Renal cortical epithelial cell (primary cell): ENCODE measurements at places on chromosomes 16 and 17. TPM values are rescaled to one million over a fixed set of nuclear protein-coding genes. Genes with fewer than 3 reads are reported as not detected.

DNA sequence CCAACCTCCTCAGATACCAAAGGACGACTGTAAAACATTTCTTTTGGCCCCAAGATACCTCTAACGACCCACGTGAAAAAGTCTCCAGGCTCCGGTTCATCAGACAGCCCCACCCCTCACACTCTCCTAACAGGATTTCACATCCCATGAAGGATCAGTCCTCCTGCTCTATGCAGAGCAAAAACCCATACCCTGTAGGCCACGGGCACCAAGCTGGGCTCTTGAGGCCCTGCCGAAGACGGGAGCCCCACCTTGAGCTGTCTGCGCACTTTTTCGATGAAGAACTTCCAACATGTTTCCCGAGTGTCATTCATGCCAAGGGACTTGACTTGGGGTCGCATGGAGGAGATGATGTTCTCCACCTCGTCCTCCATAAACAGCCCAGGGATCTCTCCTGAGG lies 89.9 kb downstream of the PGS1 start:
- DNase-seq: no peak

DNA sequence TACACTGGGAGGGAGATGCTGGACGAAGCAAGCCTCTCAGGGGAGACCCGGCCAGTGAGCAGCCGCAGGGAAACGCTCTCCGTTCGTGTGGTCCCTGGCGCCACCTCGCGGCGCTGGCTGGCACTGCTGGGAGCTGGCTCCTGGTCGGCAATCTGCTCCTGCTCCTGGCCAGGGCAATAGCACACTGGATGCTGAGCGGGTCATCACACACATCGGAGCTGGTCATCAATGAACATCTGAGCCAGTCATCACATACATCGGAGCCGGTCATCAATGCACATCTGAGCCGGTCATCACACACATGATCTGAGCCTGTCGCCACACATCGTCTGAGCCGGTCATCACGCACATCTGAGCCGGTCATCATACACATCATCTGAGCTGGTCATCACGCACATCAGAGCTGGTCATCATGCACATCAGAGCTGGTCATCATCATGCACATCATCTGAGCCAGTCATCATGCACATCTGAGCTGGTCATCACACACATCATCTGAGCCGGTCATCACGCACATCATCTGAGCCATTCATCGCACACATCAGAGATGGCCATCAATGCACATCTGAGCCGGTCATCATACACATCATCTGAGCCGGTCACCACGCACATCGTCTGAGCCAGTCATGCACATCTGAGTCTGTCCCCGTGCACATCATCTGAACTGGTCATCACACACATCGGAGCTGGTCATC lies 217.3 kb downstream of the RBFOX3 start:
- peak; percentile 14 for DNase-seq

DNA sequence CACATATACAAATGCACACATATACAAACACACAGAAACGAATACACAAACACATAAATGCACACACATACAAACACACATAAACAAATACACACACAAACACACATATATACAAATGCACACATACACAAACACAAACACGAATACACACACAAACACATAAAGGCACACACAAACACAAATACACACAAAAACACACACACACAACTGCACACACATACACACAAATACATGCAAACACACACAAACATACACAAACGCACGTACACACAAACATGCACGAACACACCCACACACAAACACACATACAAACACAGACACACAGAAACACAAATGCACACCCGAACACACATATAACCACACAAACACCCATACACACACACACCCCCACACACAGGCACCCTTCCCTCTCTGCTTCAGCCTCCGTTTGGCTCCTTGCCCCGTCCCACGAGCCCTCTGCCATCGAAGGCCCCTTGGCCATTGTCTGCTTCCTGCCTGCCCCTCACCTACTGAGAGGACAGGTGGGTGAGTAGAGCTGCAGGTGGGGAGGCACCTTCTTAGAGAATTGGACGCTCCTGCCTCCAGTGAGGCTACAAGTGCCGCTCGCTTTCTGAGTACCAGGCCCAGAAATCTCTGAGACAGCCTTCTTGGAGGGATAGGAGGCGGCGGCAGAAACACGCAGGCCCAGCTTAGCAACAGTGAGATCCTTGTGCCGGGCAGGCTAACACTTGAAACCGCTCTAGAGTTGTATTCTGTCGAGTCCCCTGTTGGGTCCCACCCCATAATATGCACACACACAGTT lies 331.2 kb downstream of the FOXL1 start:
- no peak for DNase-seq

FAM171A2 gene
- 2.7 and 2.8 TPM in 2 replicates for total RNA-seq

TBC1D3 gene
- total RNA-seq: not detected in 2 replicates

GRCh38 chr17:7343250-7343649 lies 6.9 kb downstream of the ACAP1 start:
- no peak for DNase-seq

GRCh38 chr16:26569793-26570192 lies 496.9 kb upstream of the C16orf82 start:
- DNase-seq: no peak

DNA sequence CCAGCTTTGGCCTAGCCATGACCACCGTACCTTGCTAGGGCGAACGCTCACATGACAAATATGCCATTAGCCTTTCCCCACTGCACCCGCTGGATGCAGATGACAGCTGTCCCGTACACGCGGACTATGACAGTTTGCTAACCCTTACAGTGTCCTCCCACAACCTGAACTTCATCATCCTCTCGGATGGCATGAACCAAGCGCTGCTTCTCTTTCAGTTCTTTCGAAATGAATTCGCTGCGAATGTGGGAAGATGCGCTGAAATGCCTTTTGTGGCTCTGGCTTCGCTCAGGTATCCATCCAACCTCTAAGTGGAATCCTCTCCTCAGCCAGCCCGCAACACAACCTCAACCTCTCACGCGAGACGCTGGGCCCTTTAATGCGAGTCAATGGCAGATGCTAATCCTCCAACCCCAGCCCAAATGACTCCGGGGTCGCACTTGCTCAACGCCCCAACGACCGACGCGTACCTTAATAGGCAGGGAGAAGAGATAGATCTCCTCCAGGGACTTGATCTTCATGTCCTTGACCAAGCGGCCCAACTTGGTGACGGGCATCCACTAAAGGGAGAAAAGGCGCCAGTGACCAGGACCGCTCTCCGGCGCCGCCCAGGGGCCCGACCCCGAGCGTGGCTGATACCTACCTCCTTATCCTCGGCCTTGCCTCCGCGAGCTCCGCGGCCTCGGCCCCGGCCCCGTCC lies 670 bp downstream of the RPS2 start:
- DNase-seq: no peak

SGCA gene
- not detected in 2 replicates for total RNA-seq

OR3A3 gene
- under 0.01 TPM in 1 of 2 replicates, not detected in the other for total RNA-seq

GRCh38 chr16:47687694-47688093 lies 226.6 kb downstream of the PHKB start:
- DNase-seq: no peak

FBXO39 gene
- 0.20 TPM in 1 of 2 replicates, not detected in the other for total RNA-seq

NQO1 gene
- 109 and 186 TPM in 2 replicates for total RNA-seq

GRCh38 chr16:73636196-73636595 lies 588.3 kb upstream of the ZFHX3 start:
- no peak for DNase-seq

CACNG3 gene
- total RNA-seq: not detected in 2 replicates

CFAP97D1 gene
- under 0.01 TPM in 1 of 2 replicates, not detected in the other for total RNA-seq

TEDC2 gene
- total RNA-seq: 2.3 and 6.3 TPM in 2 replicates

TMEM235 gene
- not detected in 2 replicates for total RNA-seq

GRCh38 chr17:14205992-14206461 lies 30.6 kb downstream of the CDRT15 start:
- DNase-seq: peak; percentile 81

- peak; percentile 11 for DNase-seq
Measured at GRCh38 chr17:8572764-8573163, 57.8 kb downstream of the MYH10 start.

DNA sequence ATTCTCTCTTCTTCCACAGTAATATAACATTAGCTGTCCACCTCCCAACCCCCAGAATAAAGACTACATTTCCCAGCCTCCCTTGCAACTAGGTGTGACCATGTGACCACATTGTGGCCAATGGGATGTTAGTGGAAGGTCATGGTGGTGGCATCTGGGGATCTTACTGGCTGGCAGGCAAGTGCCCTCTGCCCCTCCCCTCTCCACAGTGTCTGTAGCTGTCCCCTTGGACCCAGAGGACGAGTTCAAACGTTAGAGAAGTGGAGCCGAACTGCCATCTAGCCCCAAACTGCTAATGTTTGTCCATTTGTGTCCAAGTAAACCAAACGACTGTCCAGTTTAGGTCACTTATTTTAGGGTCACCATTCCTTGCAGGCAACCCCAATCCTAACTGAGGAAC lies 26.6 kb upstream of the KCNG4 start:
- peak; percentile 76 for DNase-seq

DNA sequence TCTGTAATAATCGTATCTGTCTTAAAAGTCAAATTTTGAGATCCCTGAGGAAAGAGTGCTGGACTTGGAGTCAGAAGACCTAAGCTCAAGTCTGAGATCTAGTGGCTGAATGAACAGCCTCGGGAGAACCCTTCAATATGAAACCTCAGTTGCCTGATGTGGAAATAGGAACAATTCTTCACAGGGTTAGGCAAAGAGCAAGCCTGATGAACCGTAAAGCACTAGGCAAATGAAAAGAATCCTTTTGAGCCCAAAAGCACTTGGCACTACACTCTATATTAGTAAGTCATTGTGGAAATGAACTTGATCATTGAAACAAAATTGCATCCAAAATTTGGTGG lies 20.2 kb downstream of the TXNDC11 start:
- DNase-seq: peak; percentile 52

DDX52 gene
- total RNA-seq: 48.5 and 64.4 TPM in 2 replicates

DNA sequence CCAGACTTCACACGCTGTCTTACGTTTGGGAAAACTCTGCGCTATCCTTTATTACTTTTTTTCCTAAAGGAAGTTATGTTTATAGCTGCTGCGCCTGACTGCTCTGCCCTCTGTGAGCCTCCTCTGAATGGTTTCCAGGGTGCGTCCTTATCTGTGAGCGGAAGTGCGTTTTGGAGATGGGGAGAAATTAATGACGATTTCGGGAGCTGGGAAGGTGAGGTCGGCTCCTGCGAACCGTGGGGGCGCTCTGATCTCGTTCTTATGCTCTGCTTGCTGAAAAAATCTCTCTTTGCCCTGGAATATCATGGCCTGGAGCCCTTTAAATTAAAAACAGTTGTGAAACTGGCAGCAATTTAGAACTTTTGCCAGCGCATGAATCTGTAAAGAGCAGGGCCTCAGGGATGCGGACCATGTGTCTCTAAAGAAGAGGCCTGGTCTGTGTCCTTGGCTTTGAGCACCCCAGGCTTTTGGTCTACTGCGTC lies 135.7 kb upstream of the ZFHX3 start:
- no peak for DNase-seq

KCNJ16 gene
- 116 and 345 TPM in 2 replicates for total RNA-seq

DNA sequence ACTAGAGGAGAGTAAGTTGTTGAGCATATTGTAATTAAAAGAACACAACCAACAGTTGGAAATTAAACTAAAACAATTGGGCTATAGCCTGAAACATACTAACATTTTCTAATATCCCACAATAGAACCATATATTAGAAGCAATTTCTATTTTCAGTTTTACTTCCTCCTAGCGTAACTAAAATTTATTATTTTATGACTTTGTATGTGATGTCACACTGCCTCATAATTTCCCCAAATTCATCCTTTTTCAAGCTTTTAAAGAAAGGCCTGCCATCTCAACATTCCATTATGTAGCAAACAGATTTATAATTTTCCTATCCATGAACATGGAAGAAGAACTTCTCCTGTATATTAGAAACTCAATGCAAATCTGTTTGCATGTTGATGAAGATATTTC lies 110.2 kb downstream of the HS3ST3A1 start:
- DNase-seq: no peak

GRCh38 chr16:53285236-53285635 lies 149.0 kb upstream of the RBL2 start:
- DNase-seq: no peak

DNA sequence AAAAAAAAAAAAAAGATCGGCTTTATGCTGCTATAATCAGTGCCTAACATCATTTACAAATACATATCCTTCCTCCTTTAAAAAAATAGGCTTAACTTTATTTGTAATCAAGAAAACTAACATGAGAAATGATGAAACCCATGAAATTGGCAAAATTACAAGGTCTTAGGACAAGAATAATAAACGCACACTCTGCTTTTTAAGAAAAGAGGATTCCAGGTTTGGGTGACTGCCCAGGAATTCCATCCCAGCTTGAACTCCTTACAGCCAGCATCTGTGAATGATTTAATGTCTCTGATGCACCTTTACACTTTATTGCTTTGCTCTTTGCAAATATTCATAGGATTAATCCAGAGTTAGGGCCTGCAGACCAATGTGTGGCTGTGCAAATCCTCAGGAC lies 196.0 kb downstream of the CBLN1 start:
- no peak for DNase-seq

DNA sequence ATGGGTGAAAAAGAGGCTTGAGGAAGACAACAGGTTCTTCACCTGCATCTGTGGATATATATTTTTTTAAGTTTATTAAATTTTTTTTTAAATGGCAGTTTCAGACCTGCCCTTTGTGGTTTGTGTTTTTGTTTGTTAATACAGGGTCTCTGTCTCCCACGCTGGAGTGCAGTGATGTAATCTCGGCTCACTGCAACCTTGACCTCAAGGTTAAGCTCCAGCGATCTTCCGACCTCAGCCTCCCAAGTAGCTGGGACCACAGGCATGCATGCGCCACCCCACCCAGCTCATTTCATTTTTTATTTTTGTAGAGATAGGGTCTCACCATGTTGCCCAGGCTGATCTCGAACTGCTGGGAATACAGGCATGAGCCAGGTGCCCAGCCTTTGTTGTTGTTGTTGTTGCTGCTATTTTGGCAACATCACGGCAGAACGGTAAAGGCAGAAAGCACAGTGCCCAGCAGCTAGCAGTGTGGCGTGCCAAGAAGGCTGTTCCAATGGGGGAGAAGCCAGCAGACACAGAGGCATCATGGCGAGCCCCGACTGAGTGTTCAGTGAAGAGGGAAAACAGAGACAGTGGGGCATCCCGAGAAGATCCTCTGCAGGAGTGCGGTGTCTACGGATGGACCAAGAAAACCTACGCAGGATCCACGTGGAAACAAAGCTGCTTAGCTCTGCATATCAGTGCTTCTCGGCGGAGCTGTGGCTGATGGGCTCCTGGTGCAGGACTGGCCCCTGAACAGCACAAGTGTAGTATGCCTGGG lies 19.6 kb downstream of the TMC6 start:
- DNase-seq: no peak
